ENCODE measurements at places on chromosomes 3 and 15.

DNA sequence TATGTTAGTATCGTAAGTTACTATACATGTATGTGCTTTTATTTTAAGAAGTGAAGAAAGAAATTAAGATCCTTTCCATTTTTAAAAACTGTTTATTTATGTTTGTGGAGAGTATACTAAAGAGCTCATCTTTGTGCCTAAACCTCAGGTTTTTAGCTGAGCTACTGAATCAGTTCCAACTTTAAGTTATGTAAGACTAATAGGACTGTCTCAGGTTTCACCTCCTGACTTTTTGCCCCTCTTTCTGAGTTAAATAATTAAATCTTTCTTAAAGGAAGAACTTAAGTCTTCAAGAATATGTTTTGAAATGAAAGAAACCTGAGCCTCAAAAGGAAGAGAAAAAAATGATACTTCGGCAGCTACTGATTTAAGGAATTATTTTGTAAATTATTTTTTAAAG, 2.6 kb downstream of the SLMAP start:
- DNase-seq: no peak

DNA sequence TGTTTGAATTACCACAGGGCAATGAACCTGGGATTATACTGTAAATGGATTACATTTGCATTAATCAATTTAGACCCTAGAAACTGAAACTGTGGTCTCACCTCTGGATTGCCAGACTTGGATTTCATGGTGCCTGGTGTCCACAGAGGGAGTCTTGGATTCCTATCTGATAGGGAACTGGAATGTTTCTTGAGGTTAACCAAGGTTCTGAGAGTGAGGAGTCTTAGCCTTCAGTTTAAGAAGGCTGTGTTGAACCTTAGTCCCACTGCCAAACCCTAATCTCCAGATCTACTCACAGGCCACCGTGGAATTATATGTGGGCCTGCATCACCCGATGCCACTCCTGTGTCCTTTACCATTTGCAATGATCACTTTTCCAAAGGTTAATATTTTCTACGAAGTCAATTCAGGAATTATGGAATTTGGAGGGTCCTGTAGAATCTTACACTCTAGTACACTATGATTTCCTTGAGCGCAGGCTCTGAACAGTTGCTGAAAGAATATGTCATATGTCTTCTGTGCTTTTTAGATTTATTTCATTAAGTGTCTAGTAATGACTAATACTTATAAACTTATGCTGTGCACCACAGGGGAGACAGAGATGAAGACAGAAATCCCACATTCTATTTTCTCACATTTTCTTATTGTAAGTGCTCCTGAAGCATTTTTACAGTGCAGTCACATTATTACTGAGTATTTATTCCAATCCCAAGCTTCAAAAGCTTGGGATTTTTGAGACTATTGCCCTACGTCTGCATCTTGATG, 87.9 kb downstream of the EFL1 start:
- DNase-seq: no peak

- DNase-seq: no peak
These were observed 39.0 kb upstream of the POMGNT2 start for GRCh38 chr3:43144761-43145490.

GRCh38 chr3:158731938-158732855, at the start of gene RARRES1:
Gene RARRES1, minus strand, starts transcription at chr3:158732457. Its CDS starts 42 bp downstream, at chr3:158732415.
- no peak for DNase-seq

DNA sequence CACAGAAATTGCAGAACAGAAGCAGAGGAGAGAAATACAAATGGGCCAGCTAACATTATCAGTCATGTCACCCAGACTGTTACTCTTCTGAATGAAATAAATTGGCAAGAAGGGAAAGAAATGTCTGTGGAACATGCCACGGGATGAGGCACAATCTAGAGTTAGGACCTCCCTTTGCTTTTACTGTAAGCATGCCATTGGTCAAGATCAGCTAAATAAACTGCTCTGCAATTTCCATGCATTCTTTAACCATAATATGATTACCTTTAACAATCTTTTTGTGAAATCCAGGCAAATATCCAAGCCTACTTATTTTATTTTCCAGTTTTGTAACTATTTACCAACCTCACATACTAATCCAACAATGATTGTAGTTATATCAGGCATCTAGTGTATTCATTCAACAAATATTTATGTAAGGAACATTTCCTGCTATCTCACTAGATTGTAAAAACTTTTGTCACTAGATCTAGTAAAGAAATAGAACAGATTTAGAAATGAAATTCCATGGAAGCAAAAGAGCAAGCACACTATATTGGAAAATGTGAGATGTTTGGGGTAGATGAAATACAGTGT, 383.4 kb downstream of the MECOM start:
- no peak for DNase-seq

DNA sequence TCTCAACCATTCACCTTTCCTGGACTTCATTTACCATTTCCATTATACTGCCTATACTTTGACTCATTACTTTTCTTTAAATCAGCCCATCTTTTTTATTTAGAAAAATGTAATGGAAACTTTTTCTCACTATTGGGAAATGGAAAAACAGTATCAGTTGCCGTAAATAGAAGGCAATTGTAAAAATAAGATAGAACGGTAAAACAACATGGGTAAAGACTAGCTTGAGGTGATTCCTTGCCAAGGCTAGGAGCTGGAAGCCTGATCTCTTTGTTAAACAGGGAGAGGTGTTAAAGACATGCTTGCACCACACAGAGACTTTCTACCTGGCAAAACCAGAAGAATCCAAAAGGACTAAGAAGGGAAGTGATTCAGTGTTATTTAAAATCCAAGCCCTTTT, 5.9 kb downstream of the FGD5 start:
- no peak for DNase-seq

GRCh38 chr15:60054472-60054871, 50.4 kb downstream of the FOXB1 start:
- DNase-seq: no peak

GRCh38 chr15:92020804-92021203, 167.3 kb downstream of the SLCO3A1 start:
- DNase-seq: no peak

- DNase-seq: no peak
These were observed 167.3 kb upstream of the SGO1 start for GRCh38 chr3:20353286-20353685.

DNA sequence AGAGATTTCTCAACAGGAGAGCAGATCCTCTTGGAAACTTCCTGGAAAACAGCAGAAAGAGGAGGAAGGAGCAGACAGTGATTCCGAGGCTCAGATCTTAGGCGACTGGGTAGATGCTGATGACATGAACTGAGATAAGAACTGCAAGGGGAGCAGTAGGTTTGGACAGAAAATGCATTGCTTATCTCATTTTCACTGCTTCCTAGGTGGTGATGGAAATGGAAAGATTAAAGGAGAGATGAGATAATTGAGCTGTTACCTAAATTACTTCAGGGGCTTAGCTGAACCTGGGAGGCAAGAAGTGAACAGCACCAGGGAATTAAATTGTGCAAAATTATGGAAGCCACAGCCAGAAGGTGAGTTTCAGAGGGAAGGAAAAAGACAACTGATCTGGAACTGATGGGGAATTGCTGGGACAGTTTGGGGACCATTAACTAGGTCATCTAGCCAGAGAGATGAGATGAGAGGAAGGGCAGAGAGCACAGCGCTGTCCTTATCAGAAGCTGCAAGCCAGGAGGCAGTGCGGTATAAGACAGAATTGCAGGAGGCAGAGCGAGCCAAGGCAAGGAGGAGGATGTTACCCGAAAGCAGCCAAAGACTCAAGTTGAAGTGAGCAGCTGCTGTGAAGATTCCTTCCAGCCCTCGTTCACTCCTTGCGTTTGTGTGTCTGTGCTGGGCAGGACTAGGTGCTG, 140.4 kb downstream of the SRGAP3 start:
- no peak for DNase-seq

DNA sequence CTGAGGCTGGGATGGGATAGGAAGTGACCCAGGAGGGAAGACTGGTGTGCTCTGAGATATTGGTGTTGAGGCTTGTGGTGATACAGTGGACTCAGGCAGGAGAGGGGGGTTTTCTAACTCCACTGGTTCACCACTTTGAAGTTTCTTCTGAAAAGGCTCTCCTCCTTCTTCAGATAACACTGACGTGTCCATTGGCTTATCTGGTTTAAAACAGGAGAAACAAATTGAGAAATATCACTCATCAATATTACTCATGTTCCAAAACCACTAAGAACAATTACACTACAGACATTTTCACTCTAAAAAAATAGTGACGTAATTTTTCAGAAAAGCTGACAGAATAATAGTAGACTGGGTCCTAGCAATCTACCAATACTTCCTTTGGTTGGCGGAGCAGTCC, 23.1 kb downstream of the TP53BP1 start:
- DNase-seq: no peak

DNA sequence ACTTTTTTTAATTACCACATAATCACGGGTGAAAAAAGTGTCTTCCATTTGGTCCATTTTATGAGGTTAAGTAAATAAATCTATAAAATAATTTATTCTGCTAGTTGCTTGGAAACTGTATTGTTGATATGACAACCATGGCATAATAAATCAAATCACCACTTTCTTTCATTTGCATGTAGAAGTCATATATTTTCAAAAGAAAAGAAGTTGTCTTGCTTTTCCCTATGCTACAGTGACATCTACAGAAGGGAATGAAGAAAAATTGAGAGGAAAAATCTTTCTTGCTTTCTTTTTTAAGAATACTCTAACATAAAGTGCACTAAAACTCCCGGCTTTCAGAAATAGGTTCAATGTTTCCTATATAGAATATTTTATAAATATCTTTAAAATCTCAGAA, 228.5 kb downstream of the ZBBX start:
- DNase-seq: no peak
